ENCODE measurements at places on chromosomes 4 and X. TPM values are rescaled to one million over a fixed set of nuclear protein-coding genes. Genes with fewer than 3 reads are reported as not detected.

DNA sequence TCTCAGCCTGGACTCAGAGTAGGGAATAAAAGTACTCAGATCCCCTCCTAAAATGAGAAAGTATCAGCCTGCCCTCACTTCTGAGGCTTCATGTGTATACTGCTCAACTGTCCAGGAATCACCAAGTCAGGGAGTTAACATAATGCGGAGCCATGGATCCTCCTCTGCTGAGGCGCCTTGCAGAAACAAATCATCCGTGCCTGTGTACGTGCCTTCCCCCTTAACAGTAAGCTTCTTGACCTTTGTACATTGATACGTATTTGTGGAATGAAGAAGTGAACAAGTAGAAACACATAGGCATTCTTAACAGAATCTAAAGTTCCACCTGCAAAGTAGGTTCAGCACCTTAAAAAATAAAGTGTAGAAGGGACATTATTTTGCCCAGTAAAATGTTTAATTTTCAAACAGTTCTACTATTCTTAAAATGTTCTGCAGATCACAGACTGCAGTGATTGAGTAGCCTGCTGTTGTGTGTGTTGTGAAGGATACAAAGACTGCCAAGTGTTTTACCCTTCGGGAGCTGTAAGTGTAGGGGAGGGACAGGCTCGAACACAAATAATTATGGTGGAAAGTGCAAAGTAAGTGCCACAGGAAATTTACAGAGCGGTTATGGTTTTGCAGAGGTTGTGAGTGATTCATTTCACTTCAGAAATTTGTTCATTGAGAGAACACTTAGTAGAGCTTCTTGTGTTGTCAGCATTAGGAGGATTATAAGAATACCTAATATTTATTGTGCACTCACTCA lies 61.9 kb downstream of the ARHGAP10 start:
- no peak for DNase-seq

- no peak for DNase-seq
Measured at GRCh38 chr4:118381902-118382301, 29.1 kb upstream of the PRSS12 start.

- DNase-seq, result peak; percentile 55
Measured at GRCh38 chrX:51891821-51892551, 1.4 kb upstream of the MAGED1 start.

MAPK10 gene
- total RNA-seq, result 31.0 TPM

TREX2 gene
- 3.5 TPM for total RNA-seq

- no peak for DNase-seq
Measured at GRCh38 chr4:31204874-31205273, 484.7 kb downstream of the PCDH7 start.

TRPC5OS gene
- total RNA-seq, result not detected

KIF4A gene
- not detected for total RNA-seq

DNA sequence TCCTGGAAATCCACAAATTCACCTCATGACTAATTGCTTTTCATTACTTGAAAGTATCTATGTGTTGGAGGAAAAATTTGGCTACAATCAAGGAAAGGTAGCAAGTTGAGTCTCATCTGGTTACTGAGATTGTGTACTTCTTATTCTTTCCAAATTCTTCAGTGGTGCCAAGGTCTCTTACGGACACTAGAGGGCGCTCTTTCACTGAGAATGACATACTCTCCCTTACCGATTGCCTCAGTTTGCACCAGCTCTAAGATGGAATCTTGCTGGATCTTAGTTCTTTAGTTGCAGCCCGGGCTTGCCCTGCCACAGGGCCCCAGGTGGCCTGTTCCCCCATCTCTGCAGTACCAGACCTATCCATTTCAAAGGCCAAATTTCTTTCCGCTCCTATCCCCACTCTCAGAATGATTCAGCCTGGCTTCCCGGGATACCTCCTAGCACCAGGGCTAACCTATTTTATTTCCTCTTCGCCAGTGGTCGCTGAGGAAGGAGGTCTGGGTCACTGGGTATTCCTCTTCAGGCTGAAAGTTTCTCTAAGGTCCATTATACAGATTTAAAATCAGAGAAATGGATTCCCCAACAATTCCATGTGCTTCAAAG lies 24.6 kb upstream of the GPR50 start:
- peak; percentile 11 for DNase-seq

GRCh38 chr4:165343353-165344191 lies 16.1 kb downstream of the MSMO1 start:
- no peak for DNase-seq

RHOXF1 gene
- total RNA-seq, result not detected

TEC gene
- 3.3 TPM for total RNA-seq

All from tibial nerve (tissue), 4 donors.